Aorta (tissue), 5 donors: ENCODE measurements at places on chromosomes 12 and 14. TPM values are rescaled to one million over a fixed set of nuclear protein-coding genes. Genes with fewer than 3 reads are reported as not detected.

DNA sequence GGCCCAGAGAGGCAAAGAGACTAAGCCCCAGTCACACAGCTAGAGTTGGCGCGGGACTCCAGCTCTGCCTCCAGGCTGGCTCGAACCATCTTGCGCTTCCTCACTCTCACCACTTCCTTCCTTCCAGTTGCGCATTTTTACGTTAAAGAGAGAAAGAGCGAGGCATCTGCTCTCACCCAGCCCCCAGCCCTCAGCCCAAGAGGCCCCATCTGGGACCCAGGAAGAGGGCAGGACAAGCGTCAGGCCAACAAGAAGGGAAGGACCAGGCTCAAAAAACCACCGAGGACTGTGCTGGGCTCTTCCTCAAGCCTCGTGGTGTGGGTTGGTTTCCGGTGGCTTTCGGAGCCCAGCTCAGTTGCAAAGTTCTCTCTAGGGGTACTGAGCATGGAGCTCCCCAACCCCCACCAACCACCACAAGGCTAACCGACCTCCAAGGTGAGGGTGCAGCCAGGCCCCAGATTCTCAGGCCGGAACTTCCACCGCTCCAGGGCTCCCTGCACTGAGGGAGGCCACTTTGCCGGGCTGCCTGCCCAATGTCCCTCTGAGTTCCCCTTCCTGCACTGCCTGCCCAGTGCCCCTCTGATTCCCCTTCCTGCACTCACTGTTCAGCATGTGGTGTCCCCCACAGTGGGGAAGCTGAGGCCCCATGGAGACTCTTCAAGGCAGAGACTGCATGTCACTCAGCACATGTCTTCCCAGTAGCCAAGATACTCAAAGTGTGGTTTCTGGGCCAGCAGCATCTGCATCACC lies 35.9 kb downstream of the TESC start:
- DNase-seq = no peak

GRCh38 chr12:75155962-75156361 lies 53.7 kb downstream of the KCNC2 start:
- no peak for DNase-seq

DNA sequence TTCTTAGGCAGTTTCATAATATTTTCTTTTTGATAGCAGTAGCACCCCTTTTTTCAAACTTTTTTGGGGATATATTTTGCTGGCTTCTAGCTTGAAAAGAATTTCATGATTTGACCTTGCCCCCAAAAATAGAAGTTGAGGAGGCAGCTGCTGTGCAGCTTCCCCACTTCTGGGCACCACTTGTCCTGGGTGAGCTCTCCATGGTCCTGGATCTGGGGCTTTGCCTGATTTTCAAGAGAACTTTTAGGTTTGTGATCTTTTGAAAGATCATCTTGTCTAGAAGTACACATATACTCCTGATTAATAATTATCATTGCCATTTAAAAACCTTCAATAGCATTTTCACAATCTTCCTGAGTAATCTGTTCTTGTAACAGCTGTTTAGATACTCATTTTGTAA lies 271.6 kb downstream of the NPAS3 start:
- DNase-seq = no peak

Gene OTOGL
- polyA plus RNA-seq = not detected

Gene LYZ
- 15.1 TPM for polyA plus RNA-seq

Gene PTPN6
- 10.1 TPM for polyA plus RNA-seq

Gene CLEC7A
- 4.8 TPM for polyA plus RNA-seq
